ENCODE measurements at places on chromosomes 5 and 9.

DNA sequence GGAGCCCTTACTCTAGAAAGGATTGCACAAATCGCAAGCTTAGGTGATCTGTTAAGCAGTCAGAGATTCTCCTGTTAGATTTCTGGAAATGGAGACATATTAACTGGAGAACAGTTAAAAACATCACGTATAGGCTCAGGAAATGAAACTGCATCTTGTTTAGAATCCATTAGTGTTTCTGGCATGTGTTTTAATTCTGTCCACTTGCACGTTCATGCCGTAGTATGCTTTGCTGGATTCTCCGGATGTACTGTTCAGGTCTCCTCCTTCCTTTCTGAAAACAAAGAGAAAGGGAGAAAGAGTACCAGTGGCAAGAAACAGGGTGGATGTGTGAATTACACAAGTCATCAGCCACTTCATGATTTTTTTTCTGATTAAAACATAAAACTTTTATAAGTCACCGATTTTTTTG is 2.5 kb upstream of the RGMB start:
- peak; percentile 13 for DNase-seq

GRCh38 chr5:22625451-22625850 is 227.7 kb downstream of the CDH12 start:
- no peak for DNase-seq

- no peak for DNase-seq
These were observed 43.6 kb downstream of the NR3C1 start for GRCh38 chr5:143359869-143360268.

- no peak for DNase-seq
These were observed 36.3 kb downstream of the VCP start for GRCh38 chr9:35035851-35036701.

GRCh38 chr5:32254881-32255539 is 57.7 kb downstream of the MTMR12 start:
- no peak for DNase-seq

DNA sequence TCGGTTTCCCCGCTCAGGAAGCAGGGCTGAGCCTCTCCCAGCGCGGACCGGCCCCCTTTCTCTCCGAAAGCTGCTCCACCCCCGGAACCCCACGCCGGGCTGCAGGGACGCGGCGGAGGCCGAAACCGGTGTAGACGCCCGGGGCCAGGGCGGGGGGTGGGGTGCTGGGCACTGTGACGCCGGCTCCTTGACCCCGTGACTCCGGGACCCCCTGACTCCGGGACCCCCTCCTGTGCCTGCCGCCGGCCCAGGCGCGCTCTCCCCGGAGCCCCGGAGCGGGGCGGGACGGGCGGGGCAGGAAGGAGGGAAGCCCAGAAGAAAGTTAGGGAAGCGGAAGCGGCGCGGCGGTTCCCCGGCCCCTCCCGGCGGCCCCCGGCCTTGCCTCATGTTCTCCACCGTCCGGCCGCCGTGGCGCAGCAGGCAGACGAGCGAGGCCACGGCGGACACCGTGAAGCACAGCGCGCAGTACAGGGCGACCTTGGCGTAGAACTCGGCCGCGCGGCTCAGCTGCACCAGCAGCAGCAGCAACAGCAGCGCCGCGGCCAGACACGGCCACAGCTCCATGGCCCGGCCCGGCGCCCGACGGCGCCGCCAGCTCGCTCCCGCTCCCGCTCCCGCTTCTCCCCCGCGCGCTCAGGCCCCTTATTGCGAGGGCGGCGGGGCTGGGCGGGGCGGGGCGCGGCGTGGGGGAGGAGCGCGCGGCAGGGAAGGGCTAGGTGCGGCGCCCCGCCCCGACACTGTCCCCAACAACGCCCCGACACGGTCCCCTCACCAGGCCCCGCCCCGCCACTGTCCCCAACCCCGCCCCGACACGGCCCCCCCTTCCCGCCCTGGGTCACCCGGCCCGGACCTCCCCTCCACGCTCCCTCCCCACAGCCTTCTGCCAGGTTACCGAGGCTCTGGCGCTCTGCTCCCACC is at the start of gene AGPAT2:
Gene AGPAT2, minus strand, starts transcription at position 664 of the 918 bp plus-strand sequence. Its CDS starts 100 bp downstream, at position 564.
- no peak for DNase-seq

DNA sequence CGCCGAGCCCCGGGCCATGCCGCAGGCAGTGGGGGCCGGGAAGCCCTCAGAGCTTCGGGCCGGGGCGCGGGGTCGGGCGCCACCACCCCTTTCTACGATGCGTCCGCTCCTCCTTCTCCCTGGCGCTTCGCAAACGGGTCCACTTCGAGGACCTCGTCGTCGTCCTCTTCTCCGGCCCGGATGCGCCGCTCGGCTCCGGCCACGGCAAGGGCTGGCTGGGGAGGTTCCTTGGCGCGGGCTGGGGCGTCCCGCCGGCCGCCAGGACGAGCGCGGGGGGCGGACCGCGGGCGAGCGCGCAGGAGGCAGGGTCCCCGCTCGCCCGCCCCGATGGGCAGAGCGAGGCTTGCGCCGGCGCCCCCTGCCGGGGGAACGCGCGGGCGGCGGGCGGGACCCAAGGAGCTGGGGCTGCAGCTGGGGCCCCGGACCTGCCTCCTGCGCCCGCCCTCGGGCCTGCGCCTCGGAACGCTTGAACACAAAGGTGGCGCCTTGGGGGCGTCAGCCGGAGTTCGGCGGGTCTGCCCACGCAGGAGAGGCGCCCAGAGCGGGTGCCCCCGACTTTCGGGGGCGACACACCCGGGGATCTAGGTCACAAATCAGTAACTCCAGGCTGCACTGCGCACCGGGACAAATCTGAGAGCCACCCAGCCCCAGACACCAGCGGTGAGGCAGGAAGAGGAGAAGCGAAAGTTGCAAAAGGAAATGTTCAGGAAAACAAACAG is at the start of gene ROR2:
Gene ROR2, minus strand, starts transcription at position 283 of the 719 bp plus-strand sequence.
- DNase-seq = no peak

GRCh38 chr5:317086-317811 is 4.3 kb upstream of the AHRR start:
- DNase-seq = no peak

- no peak for DNase-seq
These were observed 49.0 kb upstream of the DPYSL3 start for GRCh38 chr5:147558826-147559225.

DNA sequence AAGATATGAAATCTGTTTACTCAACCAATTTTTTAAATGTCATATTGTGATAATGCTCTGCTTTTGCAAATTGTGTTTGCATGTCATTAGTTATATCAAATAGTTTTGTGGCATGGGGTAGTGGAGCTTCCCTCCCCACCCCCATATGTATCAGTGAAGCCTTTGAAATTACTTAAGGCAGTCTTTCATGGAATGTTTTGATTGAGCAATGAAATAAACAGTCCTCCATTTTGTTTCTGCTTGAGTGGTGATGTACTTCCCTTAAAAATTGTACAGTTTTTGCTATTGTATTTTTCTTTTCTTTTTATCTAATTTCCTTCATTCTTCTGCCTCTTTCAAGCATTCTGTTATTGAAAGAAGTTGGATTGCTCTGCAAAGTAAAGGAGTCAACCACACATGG is 3.5 kb downstream of the SOWAHA start:
- no peak for DNase-seq

DNA sequence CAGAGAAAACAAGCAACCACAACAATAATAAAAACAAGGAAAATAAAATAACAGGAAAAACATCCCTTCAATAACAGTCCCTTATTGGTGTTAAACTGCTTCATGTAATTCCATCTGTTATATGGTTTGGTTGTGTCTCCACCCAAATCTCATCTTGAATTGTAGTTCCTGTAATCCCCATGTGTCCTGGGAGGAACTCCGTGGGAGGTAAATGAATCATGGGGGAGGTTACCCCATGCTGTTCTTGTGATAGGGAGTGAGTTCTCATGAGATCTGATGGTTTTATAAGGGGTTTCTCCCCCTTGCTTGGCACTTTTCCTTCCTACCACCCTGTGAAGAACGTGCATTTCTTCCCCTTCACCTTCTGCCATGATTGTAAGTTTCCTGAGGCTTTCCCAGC is 369.8 kb downstream of the TMEM232 start:
- DNase-seq = no peak

- DNase-seq = no peak
These were observed 41.3 kb upstream of the TAL2 start for GRCh38 chr9:105621001-105621400.

- no peak for DNase-seq
These were observed 10.5 kb downstream of the FAM81B start for GRCh38 chr5:95401626-95402025.

- DNase-seq = no peak
These were observed 52.4 kb downstream of the ASS1 start for GRCh38 chr9:130497139-130497538.

DNA sequence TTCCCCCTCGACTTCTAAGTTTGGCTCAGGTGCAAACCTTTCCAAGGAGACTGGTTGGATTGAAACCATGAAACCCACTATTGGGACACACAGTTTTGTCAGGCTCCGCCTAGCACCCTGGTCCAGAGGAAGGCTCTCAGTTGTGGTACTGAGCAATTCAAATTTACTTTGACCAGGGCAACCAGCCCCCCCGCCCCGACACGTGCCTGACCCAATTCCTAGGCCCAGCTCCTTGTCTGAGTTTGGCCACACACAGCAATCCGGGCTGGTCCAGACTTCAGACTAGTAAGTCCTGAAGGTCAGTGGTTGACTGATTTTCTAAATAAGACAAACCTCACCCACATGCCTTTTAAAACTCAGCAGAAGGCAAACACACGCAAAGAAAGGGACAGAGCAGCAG is 132.7 kb downstream of the SLC12A2 start:
- no peak for DNase-seq

DNA sequence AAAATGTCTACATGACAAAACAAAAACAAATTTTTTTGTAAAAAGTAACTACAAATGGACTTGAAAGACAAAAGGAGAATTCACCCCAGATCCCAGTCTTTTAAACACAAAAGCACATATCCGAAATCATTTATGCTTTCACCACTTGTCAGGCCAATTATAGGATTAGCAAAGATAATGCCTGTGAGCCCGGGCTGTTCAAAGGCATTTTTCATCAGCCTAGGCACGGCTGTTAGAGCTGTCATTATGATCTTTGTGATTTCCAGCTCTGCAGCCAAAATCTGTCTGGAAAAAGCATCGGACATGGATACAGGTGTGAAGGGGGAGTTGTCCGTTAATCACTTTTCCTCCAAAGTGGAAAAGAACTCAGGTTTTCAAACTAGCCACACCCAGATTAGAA is 23.6 kb upstream of the RAB14 start:
- no peak for DNase-seq

DNA sequence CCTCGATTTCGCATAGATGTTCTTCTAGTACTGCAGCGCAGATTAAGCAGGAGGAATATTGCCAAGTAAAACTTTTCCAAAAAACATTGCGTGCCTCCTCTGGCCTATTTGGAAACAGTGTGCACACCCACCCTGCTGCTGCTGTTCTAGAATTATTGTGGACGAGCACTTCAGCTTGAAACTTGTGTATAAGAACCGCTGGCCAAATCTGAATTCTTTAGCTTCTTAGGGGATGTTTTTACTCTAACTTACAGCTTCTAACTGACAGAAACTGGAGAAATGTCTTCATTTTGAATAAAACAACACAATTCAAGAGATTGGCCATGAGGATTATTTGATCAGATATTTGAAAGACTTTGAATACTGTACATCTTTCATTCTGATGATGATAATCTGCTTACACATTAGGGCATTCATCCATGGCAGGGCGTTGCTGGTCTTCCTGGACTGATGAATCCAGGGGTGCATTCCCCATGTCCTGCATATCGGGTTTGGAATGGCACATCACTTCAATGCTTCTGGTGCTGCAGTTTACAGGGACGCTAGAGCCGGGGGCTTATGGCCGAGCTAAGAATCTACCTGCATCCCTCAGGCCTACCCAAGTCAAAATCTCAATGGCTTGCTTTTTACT is 6.5 kb downstream of the ADAMTS16 start:
- DNase-seq = no peak

GRCh38 chr5:106489004-106489403 is 1181.7 kb downstream of the EFNA5 start:
- no peak for DNase-seq

- no peak for DNase-seq
These were observed 16.9 kb downstream of the TMEM174 start for GRCh38 chr5:73189871-73190376.

DNA sequence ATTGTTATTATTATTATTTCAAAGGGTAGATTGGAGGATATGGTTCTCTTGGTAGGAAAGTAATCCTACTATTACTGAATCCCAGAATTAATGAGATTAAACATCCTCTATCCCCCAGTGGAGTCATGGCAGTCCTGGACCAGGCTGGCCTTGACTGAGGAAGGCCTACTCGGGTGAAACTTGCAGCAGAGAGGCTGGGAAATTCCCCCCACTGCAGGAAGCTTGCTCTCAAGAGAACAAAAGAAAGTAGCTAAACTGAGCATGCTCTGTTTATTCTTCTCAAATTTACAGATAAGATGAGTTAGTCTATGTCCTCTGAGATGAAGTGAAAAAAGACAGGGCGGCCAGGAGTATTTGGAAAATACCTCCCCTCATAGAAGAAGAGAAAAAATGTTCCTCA is 233.9 kb upstream of the RPS23 start:
- DNase-seq = no peak

- DNase-seq = no peak
These were observed 202.4 kb upstream of the TBC1D2 start for GRCh38 chr9:98457726-98458370.

DNA sequence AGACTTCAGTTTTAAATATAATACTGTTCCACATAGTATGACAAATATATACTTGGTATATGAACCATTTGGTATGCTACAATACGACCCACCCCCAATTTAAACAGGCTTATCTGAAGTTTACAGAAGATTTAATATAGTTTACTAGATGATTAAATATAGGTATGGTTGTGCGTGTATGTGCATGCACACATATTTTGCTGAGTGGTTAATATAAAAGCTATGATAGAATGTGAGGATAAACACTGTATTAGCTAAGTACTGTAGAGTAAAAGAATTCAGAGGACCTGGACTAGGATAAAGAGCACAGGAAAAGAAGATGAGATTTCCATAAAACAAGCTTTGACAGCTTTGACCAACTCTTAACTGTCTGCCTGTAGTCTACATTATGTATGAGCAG is 356.7 kb downstream of the PDE4D start:
- no peak for DNase-seq

DNA sequence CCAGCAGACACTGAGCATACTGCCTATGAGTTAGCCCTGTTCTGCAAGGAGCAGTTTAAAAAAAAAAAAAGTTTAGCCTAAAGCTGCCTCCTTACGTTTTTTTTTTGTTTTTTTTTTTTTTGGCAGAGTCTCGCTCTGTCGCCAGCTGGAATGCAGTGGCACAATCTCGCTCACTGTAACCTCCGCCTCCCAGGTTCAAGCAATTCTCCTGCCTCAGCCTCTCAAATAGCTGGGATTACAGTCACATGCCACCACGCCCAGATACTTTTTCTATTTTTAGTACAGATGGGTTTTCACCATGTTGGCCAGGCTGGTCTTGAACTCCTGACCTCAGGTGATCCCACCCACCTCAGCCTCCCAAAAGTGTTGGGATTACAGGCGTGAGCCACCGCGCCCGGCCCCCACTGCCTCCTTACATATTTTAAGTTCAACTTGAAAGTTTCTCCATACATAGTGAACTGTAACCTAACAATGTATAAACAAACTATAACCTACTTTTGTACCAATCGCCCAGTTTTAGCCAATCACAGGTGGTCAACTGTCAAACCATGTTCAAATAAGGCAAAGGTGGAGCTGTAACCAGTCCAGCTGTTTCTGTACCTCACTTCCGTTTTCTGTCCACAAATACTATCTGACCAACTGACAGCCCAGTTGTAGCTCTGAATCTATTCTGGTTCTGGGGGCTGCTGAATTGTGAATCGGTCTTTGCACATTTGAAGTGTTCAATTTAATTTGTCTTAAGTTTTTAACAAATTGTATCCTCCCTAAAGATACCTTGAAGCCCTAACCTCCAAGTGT is 17.1 kb downstream of the GKAP1 start:
- no peak for DNase-seq
